ENCODE measurements at places on chromosomes 5 and 9. TPM values are rescaled to one million over a fixed set of nuclear protein-coding genes. Genes with fewer than 3 reads are reported as not detected.

TLR4 gene
- not detected for polyA plus RNA-seq

GRCh38 chr5:140015706-140016105 lies 27.4 kb downstream of the NRG2 start:
- peaks cover 10% of the 10 kb centered on the region for H3K27me3 ChIP-seq
- no peaks in the 10 kb centered on the region for H3K36me3 ChIP-seq
- H3K4me1 ChIP-seq: no peaks in the 10 kb centered on the region
- no peak overlapping the region for H3K4me3 ChIP-seq
- DNase-seq: no peak

PCDHGA3 gene
- 0.63 TPM for polyA plus RNA-seq

DNA sequence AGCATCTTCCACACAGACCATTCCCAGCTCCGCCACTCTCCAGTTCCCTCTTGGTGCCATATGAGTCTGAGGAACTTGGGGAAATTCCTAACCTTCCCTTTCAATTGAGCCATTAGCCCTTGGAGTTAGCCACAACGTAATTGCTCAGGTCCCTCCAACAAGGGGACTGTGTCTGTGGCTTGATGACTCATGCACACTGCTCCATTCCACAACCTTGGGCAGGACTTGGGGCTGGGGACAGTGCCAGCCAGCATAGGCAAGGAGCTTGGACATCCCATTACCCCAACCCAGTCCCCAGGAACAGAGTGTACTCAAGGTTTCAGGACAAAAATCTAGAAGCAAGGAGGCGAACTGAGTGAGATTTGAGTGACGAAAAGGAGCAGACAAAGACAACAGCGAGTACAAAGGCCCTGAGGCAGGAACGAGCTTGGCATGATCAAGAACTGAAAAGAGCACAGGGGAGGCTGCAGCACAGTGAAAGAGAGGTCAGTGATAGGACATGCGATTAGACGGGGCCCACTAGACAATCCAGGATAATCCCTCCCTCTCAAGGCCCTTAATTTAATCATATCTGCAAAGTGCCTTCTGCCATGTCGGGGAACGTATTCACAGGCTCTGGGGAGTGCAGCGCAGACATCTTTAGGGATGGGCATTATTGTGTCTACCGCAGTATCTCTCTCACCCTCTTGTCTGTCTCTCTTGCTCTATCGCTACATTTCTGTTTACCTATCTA lies 16.0 kb upstream of the JADE2 start:
- H3K27me3 ChIP-seq: no peaks in the 10 kb centered on the region
- peaks cover 43% of the 10 kb centered on the region for H3K4me1 ChIP-seq
- DNase-seq: no peak
- H3K4me3 ChIP-seq: no peak overlapping the region
- no peaks in the 10 kb centered on the region for H3K36me3 ChIP-seq

ZNG1C gene
- polyA plus RNA-seq: 49.5 TPM

GRCh38 chr5:74017786-74018211 lies 391.8 kb downstream of the ARHGEF28 start:
- H3K36me3 ChIP-seq: no peaks in the 10 kb centered on the region
- no peak overlapping the region for H3K4me3 ChIP-seq
- no peaks in the 10 kb centered on the region for H3K4me1 ChIP-seq
- DNase-seq: no peak
- H3K27ac ChIP-seq: no peak overlapping the region

- peaks cover 1% of the 10 kb centered on the region for H3K4me1 ChIP-seq
- no peaks in the 10 kb centered on the region for H3K27me3 ChIP-seq
- DNase-seq: no peak
- H3K27ac ChIP-seq: no peak overlapping the region
- no peak overlapping the region for H3K4me3 ChIP-seq
- peaks cover 3% of the 10 kb centered on the region for H3K36me3 ChIP-seq
These were observed 21.7 kb downstream of the SLC30A5 start for GRCh38 chr5:69115526-69115925.

SLC45A2 gene
- polyA plus RNA-seq: not detected

BAAT gene
- polyA plus RNA-seq: 0.08 TPM

ATOSB gene
- polyA plus RNA-seq: 2.3 TPM

GRCh38 chr5:26833596-26833995 lies 204.8 kb downstream of the CDH9 start:
- DNase-seq: no peak
- no peak overlapping the region for H3K4me3 ChIP-seq
- no peaks in the 10 kb centered on the region for H3K27me3 ChIP-seq
- no peaks in the 10 kb centered on the region for H3K36me3 ChIP-seq
- H3K27ac ChIP-seq: no peak overlapping the region
- H3K4me1 ChIP-seq: no peaks in the 10 kb centered on the region

GSN gene
- polyA plus RNA-seq: 30.2 TPM

COL15A1 gene
- 0.18 TPM for polyA plus RNA-seq

DNA sequence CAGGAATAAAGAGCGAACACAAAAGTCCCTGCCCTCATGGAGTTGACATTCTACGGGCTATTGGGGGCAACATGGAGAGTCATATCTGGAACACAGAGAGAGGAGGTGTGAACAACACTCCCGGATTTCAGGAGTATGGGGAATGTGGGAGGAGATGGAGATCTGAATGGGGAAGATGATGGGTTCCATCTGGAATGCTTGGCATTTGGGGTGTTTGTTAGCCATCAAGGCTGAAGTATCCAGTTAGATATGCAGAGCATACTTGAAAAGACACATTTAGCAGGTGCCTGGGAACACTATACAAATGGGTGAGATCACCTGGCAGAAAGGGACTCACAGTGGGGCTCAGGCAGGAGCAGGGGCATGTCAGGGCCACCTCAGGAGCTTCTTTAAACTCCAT lies 61.1 kb downstream of the EGFLAM start:
- H3K36me3 ChIP-seq: no peaks in the 10 kb centered on the region
- peak; percentile 9 for DNase-seq
- H3K27ac ChIP-seq: no peak overlapping the region
- H3K27me3 ChIP-seq: no peaks in the 10 kb centered on the region
- H3K4me1 ChIP-seq: no peaks in the 10 kb centered on the region

GRCh38 chr5:127521138-127521770 lies 3.8 kb downstream of the PRRC1 start:
- no peak for DNase-seq
- H3K27ac ChIP-seq: no peak overlapping the region
- no peaks in the 10 kb centered on the region for H3K27me3 ChIP-seq
- H3K4me3 ChIP-seq: no peak overlapping the region
- peaks cover 51% of the 10 kb centered on the region for H3K36me3 ChIP-seq
- 0 out of 2 replicates have a peak, but pooled peaks cover 6% of the 10 kb centered on the region for H3K4me1 ChIP-seq

SPINK6 gene
- polyA plus RNA-seq: not detected

DNA sequence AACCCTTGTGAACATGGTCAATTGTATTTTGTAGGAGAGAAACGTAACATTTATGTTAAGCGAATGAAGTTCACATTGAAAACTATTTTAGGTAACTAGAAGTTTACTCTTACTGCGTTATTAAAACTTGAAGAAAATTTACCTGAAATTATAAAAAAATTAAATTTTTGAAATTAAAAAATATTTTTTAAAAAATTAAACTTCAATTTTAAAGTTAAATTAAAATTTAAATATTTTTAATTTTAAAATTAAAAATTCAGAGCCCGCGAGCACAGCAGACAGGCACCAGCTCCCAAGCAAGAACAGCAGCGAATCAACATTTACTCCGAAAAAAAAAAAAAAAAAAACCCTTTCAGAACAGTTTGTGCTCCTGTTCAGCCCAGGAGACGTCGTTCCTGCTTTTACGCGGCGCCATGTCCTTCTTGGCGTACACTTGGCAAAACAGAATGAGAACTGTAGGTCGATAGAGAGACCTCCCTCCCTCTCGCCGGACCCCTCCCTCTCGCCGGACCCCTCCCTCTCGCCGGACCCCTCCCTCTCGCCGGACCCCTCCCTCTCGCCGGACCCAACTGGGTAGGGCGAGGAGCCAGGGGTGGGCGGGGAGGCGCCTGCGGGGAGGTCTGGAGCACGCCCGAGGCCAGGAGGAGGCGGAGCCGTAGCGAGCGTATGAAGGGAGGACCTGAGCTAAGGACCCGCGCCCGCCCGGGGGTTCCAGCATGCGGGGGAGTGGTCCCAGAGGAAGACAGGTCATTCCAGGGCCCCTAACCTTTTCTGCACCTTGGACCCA lies 235.8 kb downstream of the ROR2 start:
- peak overlapping the region; percentile 46 for H3K4me3 ChIP-seq
- H3K27me3 ChIP-seq: no peaks in the 10 kb centered on the region
- no peak overlapping the region for H3K27ac ChIP-seq
- no peaks in the 10 kb centered on the region for H3K4me1 ChIP-seq
- no peaks in the 10 kb centered on the region for H3K36me3 ChIP-seq

DNA sequence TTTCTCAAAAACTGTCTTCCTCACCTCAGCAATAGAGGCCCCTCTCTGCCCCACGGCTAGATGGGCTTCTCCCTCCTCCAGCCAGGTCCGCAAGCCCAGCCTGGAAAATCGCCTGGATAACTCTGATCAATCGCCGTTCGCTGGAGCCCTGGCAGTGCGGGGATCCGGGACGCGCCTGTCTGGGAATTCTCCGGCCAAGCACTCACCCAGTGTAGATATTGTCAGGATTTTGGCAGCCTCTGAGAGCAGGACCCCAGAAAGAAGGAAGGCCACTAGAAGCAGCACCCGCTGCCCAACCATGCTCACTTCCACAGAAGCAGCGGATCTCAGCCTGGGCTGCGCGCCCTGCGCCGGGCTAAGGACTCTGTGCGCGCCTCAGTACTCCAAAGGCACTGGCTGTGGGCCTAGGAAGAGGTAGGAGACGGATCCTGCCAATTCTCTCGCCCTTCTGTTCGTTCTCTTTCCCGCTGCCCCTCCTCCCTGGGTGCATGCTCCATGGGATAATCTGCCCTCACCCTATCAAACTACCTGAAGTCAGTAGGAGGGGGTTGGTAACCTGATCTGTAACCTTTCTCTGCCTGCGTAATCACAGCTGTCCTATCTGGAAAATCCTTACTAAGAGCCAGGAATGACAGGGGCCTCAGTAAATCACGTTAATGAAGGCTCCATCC lies at the start of gene UGT3A1:
UGT3A1 (minus strand) TSS at position 450 of the 671 bp plus-strand sequence; CDS start at position 300, 150 bp downstream.
- peak; percentile 93 for DNase-seq
- no peaks in the 10 kb centered on the region for H3K36me3 ChIP-seq
- peak within 1 kb of the TSS; percentile 63 for H3K4me3 ChIP-seq
- H3K27ac ChIP-seq: no peak within 1 kb of the TSS

DNA sequence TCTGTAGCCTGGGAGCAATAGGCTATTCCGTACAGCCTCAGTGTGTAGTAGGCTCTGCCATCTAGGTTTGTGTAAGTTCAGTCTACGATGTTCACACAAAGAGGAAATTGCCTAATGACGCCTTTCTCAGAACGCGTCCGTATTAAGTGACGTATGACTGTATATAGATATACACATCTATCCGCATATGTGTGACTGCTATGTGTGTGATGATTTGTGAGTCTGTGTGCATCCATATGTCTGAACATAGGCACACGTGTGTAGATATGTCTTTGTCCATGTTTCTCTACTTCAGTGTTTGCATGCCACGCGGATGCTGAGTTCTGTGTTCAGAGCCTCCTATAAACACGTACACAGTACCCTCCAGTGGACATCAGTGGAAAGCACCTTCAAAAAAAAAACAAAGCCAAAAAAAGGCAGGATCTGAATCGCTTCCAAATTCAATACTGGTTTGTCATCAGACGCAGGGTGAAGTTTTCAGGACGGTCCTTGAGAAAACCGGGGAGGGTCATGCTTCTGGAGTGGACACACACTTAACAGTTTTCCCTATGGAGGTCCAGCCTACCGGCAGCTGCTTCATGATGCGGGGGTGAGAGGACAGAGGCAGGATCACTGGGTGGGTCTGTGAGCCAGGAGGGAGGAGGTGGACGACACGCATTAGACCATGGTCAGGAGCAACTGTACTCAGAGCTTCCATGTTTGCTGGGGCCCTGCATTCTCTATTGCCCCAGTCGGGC lies 29.5 kb upstream of the ALDH1B1 start:
- H3K4me3 ChIP-seq: no peak overlapping the region
- no peaks in the 10 kb centered on the region for H3K27me3 ChIP-seq

- no peak overlapping the region for H3K27ac ChIP-seq
- H3K4me3 ChIP-seq: no peak overlapping the region
- no peak for DNase-seq
- peaks cover 39% of the 10 kb centered on the region for H3K4me1 ChIP-seq
- H3K36me3 ChIP-seq: no peaks in the 10 kb centered on the region
- H3K27me3 ChIP-seq: no peaks in the 10 kb centered on the region
These were observed 101.4 kb downstream of the ARHGAP26 start for GRCh38 chr5:142871363-142872193.

PRRX2 gene
- 5.8 TPM for polyA plus RNA-seq

DNA sequence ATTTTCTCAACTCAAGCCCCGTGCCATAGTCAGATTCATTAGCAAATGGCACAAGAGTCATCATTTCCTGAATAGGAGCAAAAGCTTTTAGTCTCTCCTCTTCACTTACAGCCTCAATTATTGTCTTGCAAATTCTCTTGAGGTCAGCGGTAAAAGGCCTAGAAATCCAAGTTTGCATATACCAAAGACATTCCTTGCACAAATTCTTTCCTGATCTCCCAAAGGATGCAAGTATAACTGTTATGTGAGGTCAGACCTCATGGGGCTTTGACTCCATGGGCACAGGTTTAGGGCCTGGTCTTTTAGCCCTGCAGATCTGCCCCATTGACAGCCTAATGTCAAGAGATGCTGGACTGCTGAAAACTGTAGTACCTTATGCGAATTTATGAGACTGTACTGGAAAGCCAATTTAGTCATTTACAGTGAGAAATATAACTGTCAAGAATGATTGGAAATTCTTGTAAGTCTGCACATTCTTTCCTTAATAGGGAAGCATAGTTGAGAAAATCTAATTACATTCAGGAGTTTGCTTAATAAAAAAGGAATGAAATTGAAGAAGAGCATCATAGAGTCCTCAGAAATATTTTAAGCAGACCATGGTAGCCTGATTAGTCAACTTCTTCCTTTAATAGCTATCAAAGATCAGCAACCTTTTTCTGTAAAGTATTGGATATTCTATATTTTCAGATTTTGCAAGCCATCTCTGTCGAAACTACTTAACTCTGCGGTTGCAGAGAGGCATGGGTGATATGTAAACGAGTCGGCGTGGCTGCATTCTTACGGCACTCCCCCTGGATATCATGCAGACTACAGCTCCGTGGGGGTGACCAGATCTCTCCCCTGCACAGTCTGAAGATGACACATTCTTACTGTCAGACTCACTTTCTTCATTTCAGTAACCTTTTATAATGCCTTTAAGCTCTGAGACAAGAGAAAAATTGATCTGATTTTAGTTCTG lies 45.2 kb downstream of the GCNT4 start:
- peak; percentile 41 for DNase-seq
- 0 out of 2 replicates have a peak overlapping the region, but pooled peaks have one; percentile 67 for H3K27ac ChIP-seq
- peaks cover 24% of the 10 kb centered on the region for H3K4me1 ChIP-seq
- H3K27me3 ChIP-seq: no peaks in the 10 kb centered on the region
- H3K36me3 ChIP-seq: peaks cover 3% of the 10 kb centered on the region
